Stimulated activated naive CD8-positive, alpha-beta T cell treated with anti-CD3 and anti-CD28 coated beads, Interleukin-15, amount 100 ng/mL, for 72 hours (primary cell): ENCODE measurements at places on chromosomes 3 and 15.

GRCh38 chr3:36926292-36926897 is 18.5 kb downstream of the TRANK1 start:
- no peak for DNase-seq

DNA sequence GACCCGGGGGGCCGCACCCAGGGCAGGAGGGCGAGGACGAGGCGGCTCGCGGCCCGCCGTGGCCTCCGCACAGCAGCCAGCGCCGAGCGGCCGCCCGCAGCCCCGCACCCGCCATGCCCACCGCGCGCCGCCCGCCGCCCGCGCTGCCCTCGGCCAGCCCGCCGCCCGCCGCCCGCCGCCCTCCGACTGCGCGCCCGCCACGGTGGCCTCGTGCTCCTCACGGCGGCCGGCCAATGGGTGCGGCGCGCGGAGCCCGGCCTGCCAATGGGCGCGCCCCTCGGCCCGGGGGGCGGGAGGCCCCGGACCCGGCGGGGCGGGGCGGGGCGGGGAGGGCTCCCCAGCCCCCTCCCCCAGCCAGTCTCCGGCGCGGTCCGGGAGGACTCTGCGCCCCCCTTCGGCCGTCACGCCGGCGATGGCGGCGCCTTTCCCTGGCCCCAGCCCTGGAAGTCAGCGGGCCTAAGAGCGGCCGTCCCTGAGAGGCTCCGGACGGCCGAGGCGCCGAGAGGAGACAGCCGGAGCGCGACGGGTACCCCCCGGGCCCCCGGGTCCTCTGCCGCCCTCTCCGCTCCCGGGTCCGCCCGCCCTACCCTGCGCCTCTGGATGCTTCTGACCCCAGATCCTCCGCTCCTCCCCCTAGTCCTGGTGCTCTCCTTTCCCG is at the start of gene NT5DC2:
TSS of gene NT5DC2 (minus strand) at position 235 of the 658 bp plus-strand sequence. CDS start at position 115, 120 bp downstream.
- DNase-seq, result peak; percentile 74

- DNase-seq, result peak; percentile 75
Measured at GRCh38 chr15:75452865-75453702, 1.6 kb upstream of the SIN3A start.

DNA sequence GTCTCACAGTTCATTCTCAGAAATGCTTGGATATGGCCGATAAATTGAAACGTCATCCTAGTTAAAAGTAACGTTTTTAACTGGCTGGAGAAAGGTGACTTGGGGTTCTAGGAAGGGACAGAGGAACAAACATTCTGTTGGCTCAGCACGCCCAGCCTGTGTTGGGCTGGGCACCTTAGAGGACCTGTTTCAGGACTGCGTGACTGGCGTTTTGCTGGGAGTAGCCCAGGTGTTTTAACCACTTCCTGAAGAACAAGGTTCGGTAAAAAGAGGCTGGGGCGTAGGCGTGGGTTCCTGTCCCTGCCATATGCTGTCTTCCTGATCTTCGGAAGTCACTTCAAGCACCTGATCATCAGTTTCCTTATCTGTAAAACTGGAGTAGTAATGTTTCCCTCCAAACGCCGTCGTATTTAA is 1.1 kb upstream of the TLNRD1 start:
- DNase-seq, result peak; percentile 57

- no peak for DNase-seq
Measured at GRCh38 chr15:29130476-29130875, 139.1 kb downstream of the NSMCE3 start.

DNA sequence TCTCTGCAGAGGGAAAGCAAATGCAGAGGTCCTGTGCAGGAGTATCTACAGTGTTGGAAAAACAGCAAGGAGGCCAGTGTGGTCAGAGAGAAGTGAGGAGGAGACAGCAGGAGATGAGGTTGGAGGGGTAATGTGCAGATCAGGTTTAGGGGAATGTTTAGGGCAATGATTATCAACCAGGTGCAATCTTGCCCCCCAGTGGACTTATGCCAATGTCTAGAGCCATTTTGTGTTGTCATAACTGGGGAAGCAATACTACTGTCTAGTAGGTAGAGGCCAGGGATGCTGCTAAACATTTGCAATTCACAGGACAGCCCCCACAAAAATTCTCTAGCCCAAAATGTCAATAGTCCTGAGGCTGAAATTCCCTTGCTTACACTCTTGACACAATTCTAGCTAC is 13.1 kb downstream of the CCDC191 start:
- DNase-seq, result no peak
